NCI-H1105 (cell line): ENCODE measurements at places on chromosomes 7 and 10.
A peak's percentile ranks its signal among the peaks of the same experiment; 100 is the strongest.

- peak; percentile 31 for DNase-seq
Observed at GRCh38 chr10:100743626-100744135, 1.7 kb upstream of the PAX2 start.

- no peak for DNase-seq
Observed at GRCh38 chr10:111822661-111823060, 360.9 kb downstream of the GPAM start.

DNA sequence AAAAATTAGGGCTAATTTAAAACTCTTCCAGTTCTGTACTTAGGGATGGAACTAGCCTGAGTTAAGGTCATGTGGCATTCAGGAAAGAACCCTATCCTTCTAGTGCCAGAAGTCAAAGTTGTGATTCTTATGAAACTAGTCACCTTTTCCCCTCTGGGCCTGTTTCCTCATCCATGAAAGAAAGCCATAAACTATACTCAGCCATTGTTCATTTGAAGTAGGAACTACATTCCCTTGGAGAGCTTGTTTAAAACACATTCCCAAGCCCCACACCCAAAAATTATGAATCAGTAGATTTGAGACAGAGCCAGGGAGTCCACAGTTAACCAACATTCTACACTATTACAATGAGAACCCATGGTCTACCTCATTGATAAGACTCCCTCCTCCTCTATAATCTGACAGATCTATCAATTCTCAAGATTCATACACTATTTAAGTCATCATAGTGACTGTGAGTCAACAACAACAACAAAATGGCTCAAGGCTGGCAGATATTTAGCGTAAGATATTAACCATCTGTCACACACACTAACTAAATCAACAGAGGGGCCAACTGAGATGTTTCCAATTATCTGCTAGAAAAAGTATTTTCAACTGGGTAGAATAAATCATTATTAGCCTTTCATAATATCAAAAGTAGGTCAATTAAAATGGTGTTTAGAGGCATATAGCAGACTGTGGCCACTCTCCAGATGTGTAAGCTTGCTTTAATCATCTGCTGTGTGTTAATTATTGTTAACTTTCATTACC is 102.3 kb downstream of the SLC25A13 start:
- DNase-seq: no peak

GRCh38 chr10:69874449-69874848 is 72.7 kb downstream of the COL13A1 start:
- DNase-seq: no peak

- no peak for DNase-seq
Observed at GRCh38 chr10:7887174-7887816, 69.0 kb downstream of the TAF3 start.

- DNase-seq: no peak
Observed at GRCh38 chr10:24962995-24963394, 10.6 kb upstream of the PRTFDC1 start.

GRCh38 chr7:51482976-51483375 is 166.4 kb upstream of the COBL start:
- DNase-seq: no peak

DNA sequence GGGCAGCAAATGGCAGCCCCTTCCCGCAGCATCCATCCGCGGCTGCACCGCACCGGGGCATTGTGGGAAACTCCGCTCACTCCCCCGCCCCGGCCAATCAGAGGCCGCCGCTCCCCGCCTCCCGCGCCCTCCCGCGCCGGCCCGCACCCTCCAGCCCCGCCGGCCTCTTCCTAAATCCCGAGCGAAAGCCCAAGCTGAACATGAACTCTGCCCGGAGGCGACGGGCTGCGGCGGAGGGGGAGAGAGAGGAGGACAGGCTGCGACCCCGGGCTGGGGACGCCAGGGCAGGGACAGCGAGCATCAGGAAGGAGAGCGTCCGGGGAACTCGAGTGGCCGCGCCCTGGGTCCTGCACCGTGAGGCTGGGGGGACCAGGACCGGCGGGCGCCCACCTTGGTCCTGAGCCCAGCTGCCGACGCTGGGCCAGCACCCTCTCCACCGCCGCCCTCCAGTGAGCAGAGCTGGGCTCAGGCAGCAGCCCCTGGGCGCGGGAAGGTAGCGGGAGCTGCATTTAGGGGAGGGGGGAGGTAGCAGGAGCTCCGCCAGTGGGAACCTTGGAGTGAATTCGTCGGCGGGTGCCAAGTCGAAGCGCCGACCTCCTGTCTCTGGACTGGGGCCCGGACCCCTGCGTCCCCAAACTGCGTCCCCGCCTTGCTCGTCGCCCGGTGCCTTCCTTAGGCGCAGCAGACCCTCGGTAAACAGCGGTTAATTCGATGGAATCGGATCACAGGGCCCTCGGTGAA is at the start of gene DGKI:
Gene DGKI, minus strand, starts transcription at position 148 of the 741 bp plus-strand sequence.
- peak; percentile 58 for DNase-seq

DNA sequence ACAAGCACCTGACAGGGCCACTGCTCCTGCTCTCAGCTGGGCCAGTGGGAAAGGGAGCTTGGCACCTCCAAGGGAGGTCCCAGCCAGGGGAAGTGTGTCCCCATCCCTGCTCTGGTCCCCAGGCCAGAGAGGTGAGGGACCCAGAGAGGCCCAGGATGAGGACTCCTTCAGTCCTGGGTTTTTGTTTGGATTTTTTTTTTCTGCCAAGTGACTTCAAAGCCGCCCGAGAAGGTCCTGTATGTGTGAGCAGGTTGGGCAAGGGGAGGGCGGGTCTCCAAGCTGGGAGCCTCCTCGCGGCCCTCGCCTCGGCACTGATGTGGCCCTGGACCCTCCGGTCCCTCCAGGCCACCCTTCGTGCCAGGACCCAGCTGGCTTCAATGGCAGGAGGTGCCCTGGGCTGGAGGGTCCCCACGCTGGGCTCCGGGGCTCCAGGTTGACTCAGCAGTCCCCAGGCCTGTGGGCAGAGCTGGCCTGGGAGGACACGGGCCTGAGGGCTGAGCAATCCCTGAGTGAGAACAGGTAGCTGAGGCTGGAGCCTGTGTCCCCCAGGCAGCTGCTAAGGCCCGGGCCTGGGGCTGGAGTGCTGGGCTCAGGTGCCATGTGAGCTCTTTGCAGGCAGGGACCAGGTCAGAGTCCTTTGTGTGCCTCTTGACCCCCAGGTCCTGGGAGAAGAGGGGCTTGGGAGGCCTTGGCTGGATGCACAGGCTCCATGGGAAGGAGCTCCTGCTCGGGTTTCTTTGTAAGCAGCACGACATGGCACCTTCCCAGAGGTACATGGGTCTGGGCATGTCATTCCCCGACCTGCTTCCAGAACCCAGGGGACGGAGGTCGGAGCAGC is 140.6 kb downstream of the FAM53B start:
- no peak for DNase-seq

- no peak for DNase-seq
Observed at GRCh38 chr7:30650421-30650808, 31.8 kb downstream of the CRHR2 start.

DNA sequence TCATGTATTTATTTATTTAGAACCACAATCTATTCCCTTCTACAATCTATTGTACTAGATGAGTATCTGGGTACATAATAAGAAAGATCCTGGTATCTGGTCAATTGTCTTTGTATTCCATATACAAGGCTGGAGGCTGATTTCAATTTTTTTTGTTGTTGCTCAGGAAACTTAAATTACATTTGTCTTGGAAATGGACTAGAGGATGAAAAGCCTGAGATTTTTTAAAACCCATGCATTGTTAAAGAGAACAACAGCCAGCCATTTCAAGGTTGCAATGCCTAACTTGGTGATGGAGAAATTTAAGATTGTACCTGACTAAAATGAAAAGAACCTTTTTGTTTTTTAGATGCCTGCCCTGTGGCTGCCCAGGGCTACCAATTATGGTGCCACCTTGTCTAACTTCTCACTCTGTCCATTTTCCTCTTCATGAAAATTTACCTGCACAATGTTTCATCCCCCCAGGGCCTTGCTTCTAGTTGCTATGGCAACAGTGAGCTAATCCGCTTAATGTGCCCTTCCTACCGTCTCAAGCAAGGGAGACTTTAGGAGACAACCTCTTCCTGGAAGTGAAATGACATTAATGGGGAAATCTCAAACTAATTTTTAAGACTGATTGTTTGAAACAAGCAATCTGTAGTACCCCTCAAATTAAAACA is 203.7 kb upstream of the PHYHIPL start:
- peak; percentile 8 for DNase-seq

GRCh38 chr10:49153971-49154370 is 20.1 kb upstream of the FAM170B start:
- no peak for DNase-seq

GRCh38 chr10:5450605-5451384 is 38.4 kb downstream of the NET1 start:
- DNase-seq: no peak
